ENCODE measurements at places on chromosomes 1 and 21.

- DNase-seq: peak; percentile 55
These were observed 61.1 kb downstream of the TOMM20 start for GRCh38 chr1:235067396-235068157.

- no peak for DNase-seq
These were observed 2.3 kb downstream of the COX20 start for GRCh38 chr1:244837597-244838258.

DNA sequence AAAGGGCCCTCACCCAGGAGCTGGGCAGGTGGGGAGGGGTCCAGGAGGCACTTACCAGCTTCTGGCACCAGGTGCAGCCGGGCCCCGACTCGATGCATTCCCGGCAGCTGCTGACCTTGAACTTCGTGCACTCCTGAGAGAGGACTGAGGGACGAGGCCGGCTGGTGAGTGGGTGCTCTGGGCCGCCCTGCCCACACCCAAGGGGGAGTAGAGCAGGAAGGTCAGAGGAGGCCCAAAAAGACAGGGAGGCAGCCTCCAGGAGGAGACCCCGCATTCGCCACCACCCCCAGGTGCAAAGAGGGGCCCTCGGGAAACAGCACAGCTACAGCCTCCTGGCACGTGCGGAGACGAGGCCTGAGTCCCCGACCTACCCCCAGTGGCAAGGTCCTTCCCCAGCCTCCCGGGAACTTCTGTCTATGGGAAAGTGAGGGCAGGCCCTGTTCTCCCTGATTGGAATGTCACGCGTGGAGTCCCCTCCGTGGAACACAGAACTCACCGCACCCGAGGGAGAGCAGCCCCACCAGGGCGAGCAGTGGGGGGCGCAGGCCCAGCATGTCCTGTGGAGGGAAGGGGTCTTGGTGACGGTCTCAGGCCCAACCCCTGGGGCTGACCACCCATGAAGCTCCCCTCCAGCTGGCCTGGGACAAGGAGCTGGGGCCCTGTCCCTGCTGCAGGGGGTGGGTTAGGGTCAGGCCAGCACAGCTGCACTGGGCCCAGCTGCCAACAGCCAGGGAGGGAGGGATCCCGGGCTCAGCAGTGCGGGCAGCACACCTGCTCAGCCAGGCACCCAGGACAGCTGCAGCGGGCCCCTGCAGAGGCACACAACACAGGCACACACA is 10.3 kb downstream of the ITGB2 start:
- DNase-seq: no peak

DNA sequence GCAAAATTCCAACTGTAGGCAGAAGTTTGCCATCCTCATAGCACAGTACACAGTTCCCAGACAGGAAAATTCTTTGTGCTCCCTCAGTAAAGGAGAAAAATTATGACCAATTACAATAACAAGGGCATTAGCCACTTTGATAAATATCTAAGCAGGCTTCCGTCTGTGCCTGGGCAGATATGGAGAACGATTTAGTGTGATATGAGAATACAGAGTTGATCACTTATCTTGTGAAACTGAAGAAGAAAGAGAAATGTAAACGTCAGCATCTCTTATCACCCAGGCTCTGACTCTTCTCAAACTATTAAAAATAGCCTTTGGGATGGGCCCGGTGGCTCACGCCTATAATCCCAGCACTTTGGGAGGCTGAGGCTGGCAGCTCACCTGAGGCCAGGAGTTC is 54.5 kb upstream of the TIAM1 start:
- no peak for DNase-seq

GRCh38 chr21:17640821-17641220 is 28.1 kb upstream of the BTG3 start:
- no peak for DNase-seq

- no peak for DNase-seq
These were observed 1.0 kb downstream of the ZNF687 start for GRCh38 chr1:151282883-151283725.

GRCh38 chr21:15442743-15443469 is 286.9 kb upstream of the USP25 start:
- no peak for DNase-seq
